ENCODE measurements at places on chromosomes 11 and 22. TPM values are rescaled to one million over a fixed set of nuclear protein-coding genes. Genes with fewer than 3 reads are reported as not detected.

Gene PTH
- not detected for total RNA-seq

Gene SESN3
- 46.4 TPM for total RNA-seq

Gene CCDC87
- 0.65 TPM for total RNA-seq

Gene PHOX2A
- total RNA-seq, result not detected

Gene IRAG1
- total RNA-seq, result 0.33 TPM

Measured in vein endothelial cell (primary cell).